NCI-H2171 treated with DMSO at 0.1 percent for 48 hours (cell line): ENCODE measurements at places on chromosomes 5 and 9.

DNA sequence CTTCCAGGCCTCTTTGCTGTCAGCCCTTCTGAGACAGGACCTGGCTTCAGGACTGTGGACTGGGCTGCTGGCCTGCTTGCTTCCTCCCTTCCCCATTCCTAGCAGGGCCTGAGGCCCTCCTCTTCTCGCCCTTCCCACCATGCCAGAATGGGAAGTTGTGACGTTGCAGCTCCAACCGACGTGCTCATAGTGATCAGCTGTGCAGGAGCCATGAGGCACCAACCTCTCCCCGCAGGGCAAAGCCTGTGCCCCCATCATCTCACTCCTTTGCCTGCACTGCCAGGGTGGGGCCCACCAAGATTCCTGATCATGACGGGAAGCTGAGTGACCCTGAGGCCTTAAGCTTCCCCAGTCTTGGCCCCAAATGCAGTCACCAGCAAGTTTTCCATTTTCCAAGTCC is 45.1 kb upstream of the GARNL3 start:
- no peak for DNase-seq

DNA sequence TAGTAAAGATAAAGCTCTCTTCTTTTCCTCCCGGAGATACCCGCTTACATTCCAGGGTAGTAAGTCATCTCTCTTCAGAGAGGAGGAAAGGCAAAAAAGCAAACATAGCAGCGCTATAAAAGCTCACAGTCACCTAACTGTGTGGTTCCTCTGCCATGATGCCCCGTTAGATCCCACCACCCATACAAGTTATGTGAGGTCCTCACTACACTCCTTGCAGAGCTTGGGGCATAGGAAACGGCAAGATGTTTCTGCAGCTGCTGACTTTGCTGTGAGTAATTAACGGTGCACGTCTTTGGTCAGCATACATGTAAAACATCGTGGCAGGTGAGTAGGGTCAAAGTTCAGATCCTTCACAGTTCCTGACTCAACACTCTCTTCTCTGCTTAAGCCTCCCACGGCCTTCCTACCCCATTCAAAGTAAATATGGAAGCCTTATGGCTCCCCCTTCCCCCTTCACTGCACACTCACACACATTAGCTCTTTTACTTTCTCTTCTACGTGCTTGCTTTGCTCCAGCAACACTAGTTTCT is 218.9 kb downstream of the DIRAS2 start:
- DNase-seq, result no peak

DNA sequence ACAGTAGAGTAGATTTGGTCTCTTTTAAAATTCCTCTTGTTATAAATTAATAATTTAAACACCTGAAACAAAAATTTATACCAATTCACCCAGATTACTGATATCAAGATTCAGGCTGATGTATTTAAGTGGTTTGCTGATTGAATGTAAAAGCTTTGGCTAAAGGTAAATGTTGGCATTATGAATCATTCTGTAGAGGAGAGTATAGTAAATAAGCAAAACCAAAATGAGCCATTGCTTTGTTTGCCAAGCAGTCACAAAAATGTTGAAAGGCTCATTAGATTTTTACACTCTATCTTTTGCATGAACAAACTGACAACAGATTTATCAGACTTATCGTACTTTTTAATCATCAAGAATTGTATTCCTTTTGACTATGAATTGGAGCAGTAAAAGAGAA is 332.6 kb downstream of the FAM170A start:
- no peak for DNase-seq

DNA sequence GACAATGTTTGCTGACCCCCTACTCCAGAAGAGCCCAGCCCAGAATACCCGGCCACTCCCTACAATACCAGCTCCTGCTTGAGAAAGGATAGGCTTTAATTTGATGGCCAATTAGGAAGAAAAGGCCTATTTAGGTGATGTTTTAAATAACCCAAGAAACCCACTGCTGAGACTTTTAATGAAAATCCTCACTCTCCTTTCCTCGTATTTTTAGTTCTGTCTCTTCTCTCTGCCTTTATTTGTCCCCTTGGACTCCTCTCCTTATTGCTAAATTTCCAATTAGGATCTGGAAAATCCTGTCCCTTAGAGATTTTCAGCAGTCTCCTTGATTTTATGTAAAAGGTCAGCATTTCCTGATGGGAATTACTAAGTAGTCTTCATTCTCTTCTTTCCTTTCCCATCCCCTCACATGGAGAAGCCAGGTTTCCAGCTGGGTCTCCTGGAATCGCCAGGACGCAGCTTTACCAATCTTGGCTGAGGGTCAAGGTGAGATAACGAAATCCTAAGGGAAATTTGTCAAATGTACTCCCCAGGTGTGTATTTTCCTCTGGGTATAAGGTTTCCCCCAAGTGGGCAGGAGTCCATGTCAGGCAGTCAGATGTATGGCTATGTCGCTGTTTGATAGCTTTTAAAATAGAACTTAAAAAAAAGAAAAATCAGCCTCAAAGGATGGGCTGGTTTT is 11.7 kb downstream of the STC2 start:
- peak; percentile 2 for DNase-seq

GRCh38 chr5:138752341-138752950 is 779 bp upstream of the CTNNA1 start:
- no peak for DNase-seq

DNA sequence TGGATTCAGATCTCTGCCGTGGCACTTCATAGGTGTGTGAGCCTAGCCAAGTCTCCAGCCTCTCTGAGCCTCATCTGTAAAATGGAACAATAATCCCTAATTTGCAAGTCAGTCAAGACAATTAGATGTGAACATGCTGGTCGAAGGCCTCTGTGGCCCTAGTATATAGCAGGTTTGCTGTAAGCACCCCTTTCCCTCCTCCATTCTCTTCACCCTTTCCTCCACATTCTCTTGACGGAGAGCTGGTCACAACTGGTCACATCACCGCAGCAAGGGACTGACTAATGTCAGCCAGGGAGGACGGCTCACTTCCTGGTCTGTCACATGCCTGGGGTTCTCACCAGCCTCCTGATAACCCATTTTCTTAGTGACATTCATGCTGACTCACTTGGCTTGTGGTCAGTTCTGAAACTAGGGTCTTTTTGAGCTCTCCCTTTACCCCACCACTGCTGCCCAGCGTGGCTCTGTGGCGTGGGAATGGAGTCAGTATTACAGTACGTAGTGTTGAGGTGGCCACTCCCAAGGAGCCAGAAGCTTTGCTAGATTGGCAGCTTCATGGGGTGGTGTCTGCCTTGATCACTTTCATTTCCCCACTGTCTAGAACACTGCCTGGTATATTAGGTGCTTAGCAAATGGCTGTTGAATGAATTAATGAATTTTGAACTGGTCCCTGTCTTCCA is 47.8 kb downstream of the ERGIC1 start:
- DNase-seq, result no peak

DNA sequence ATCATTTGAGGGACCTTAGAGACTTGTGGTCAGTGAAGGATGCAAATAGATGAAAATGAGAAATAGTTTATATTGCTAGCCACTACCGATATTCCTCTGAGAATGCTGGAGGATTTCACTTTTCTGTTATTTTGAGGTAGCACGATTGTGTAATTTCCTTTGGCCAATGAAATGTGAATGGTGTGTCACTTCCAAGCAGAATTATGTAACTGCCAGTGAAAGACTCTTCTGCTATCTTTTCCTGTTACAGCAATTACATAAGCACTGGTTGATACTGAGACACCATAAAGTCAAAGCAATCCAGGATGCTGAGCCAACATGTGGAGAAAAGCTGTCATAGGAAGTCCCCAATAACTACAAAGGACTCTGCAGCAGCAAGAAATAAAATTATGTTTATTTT is 3.6 kb upstream of the PCDHA2 start:
- DNase-seq, result no peak

- no peak for DNase-seq
These were observed 144.7 kb upstream of the SHB start for GRCh38 chr9:38213631-38214299.

DNA sequence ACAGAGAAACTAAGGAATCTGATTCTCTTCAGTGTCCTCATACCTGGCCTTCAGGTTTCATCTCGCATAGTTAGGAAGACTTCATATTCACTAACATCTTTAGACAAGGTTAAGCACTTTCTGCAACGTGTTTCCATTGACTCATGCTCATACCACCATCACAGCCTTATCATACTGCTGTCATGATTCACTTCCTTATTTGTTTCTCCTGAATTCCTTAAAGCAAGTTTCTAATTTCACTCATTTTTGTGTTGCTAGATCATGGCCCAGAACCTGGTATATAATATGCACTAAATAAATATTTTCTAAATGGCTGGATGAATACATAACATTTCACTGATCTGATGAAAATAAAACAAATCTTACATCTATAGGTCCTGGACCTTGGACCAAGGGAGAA is 472.9 kb downstream of the PRELID2 start:
- DNase-seq, result no peak

- DNase-seq, result no peak
These were observed 1412.1 kb downstream of the EFNA5 start for GRCh38 chr5:106258591-106259125.

DNA sequence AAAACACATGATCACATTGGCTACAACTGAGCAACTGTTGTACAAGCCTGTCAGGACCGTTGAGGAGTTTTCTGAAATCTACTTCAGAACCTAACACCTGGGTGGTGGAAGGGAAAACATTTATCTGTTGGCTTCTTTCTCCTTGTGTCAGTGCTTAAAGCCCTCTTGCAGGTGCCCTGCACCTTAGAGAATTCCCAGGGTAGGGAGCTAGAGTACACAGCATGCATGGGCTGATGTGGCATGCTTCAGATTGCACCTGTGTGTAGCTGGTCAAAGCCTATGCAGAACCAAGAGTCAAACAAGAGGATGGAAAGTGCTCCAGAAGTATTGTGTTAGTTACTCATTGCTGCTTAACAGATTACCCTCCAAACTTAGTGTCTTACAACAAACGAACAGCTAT is 33.6 kb upstream of the ZBED3 start:
- DNase-seq, result no peak

DNA sequence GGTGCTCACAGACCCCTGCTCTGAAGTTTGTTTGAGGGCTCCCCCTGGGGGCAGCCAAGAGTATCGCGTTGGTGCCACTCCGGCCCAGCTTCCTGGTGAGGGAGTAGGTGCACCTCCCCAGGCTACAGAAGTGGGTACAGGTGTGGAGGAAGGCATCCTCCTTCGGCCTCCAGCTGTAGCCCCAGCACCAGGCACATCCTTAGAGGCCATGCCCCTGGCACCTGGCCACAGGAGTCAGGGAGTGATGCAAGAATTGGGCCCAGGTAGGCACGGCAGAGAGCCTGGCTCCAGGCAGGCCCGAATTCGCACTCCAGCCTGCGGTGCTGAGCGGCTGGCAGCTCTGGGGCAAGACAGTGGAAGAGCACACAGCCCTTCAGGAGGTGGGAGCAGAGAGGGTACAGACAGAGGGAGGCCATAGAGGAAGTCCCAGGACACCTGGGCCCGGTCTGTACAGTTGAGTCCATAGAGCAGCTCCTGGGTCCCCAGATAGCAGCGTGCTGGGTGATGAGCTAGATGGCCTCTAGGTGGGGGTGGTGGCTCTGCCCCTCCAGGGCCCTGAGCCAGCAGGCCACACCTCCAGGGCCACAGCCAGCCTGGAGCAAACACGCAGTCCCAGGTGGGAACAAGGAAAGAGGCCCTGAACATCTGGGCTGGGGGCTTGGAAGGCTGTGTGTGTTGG is 2.4 kb downstream of the SAPCD2 start:
- DNase-seq, result peak; percentile 88

DNA sequence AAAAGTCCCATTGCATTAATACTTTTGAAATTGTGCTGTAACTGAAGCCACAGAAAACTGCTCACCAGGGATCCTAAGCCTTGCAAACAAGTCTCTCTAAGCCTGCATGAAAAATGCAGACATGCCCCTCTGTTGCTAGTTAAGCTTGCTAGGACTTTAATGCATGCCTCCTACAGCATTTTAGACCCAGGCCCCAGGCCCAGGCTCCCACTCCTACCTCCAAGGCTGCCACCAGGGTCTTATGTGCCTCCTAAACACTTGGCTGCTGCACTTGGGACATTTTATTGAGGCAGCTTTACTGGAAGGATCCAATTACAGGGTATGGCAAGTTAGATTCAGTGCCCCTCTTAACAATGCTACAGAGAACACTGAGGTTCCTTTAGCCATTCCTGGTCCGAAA is 467.3 kb upstream of the CLINT1 start:
- no peak for DNase-seq

DNA sequence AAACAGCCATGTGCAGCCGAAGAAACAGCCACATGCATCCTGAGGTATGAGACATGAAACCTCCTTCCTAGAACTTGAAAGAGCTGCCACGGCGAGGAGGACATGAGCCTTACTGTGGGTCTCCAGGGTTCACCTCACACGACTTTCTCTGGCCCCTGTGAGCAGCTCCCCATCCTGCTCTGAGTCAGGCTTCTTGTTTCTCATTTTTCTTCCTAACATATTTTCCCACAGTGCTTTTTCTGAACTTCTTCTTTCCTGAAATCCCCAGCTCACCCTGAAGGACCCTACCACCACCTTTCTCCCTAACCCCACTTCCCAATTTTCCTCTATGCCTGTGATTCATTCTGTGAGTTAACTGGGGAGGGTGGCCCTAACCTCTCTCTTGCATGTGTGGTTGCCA is 33.7 kb upstream of the ADRB2 start:
- DNase-seq, result no peak

DNA sequence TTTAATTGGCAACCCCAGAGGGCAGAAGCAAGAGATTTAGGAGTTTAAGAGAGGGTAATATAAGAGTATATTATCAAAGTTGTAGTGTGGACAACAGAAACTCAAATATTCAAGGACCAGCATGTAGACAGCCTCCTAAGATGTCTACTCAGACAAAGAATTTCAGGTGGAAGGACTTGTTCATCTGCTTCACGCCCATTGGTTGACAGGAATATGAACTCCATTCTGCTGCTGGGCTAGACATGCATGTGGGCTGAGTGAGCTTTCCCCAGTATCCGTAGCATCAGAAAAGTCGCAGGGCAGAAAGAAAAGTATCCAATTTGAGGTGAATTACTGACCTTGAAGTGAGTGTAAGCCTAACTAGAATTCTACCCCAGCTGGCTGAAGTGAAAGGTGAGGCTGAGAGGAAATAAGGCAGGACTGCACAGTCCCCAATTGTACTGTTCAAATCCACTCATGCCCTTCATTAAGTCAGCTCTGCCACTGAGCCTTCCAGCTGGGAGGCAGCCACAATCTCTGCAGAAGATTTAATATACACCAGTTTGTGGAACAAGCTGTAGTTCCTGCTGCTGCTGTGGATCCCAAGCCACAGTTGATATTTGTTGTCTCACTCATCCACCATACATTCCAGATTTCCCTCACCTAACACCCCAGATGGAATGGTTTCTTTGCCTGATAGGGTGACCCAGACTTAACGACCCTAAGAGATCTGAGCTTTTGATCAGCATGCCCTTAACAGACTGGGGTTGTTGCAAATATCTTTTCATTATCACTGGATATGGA is 41.2 kb downstream of the PDCD1LG2 start:
- DNase-seq, result no peak

- no peak for DNase-seq
These were observed 24.2 kb downstream of the CSNK1A1 start for GRCh38 chr5:149526845-149527590.
